ENCODE measurements at places on chromosomes 5 and 9.

DNA sequence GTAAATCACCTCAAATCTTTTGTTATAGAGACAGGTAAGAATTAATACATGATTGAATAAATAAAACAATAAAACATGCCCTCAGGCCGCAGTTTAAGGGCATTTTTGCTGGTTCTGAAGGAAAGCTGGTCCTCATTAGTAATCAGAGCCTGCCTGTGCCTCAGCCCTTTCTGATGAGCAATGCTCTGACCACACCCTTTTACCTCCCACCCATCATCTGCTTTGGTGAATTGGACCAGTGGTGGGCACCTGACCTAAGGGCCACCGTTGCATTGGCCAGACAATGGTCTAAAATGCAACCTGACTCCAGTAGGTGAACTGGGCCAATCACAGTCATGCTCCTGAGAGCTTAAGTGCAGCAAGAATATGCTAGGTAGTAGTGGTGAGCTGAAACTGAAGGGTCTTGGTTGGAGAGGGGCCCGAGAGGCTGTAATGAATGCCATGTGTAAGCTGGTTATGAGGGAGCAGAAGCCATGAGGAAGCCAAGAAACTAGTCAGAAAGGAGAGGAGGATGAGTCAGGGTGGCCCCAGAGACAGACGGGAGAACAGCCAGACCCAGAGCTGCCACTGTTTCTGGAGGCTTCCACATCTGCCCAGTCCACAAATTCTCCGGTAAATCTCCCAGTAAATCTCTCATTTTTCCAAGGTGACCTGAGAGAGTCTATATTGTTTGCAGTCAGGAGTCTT is 45.5 kb upstream of the ZSWIM6 start:
- no peak for DNase-seq

DNA sequence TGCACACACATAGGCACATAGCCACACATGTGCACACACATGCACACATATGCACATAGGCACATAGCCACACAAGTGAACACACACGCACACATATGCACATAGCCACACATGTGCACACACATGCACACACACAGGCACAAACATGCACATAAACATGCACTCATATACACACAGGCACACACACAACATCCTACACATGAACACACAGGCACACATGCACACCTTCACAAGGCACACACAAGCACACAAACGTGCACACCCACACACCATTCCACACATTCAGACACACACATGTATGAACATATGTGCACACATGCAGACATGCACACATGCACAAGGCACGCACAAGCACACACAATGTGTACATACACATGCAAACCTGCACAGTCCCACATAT is 484.7 kb downstream of the IRX1 start:
- no peak for DNase-seq

DNA sequence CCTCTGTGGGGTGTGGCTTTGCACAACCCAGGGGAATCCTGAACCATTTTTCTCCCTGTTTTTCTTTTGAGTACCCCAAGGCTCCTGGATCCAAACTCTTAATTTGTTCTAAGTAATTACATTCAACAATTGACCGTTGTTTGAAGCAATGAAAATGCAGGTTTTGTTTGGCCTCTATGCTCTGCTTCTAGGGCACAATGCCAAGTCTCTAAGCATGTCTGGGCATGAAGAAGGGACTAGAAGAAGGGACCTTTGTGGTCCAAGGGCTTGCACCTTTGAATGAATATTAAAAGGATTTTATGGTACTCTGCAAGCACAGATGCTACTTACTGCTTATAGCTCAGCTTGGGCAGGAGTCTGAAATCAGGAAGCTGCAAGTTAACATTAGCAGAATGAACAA is 6.6 kb upstream of the ENC1 start:
- no peak for DNase-seq

- no peak for DNase-seq
Observed at GRCh38 chr5:172235827-172236736, 42.1 kb downstream of the EFCAB9 start.

DNA sequence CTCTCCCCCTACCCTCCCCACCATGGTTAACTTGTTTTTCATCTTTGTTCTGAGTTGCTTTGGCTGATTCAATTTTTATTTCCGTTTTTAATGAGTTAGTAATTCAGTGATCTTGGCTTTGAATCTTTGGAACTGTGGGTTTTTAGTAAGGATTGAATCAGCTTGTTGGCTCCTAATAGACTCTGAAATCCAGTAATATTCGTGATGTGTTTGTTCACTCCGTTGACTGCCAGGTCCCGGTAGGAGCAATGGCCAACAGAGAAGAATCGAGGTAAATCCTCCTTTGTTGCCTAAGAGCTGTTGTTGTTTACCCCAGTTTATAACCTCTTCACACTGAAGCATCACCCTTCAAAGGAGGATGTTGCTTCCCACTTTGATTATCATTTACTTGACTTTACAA is 92.7 kb downstream of the PCSK1 start:
- DNase-seq, result no peak

GRCh38 chr5:116976767-116977166 is 402.1 kb upstream of the SEMA6A start:
- no peak for DNase-seq

DNA sequence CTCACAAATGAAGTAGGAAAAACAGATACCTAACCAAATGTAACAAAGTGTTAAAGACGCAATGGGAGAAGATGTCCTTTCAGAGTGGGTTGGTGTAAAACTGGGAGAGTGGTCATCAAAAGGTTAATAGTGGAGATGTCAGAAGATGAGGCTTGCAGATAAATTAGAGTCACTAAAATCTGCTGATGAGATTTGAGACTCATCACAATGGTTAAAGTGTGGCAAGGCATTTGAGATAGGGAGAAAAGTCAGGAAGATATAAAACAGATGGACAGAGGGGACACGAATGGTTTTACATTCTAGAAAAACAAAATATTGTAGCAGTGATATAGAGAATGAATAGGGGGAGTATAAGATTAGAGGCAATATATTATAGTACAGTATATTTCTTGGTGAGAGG is 406.0 kb upstream of the SEMA6A start:
- DNase-seq, result no peak

DNA sequence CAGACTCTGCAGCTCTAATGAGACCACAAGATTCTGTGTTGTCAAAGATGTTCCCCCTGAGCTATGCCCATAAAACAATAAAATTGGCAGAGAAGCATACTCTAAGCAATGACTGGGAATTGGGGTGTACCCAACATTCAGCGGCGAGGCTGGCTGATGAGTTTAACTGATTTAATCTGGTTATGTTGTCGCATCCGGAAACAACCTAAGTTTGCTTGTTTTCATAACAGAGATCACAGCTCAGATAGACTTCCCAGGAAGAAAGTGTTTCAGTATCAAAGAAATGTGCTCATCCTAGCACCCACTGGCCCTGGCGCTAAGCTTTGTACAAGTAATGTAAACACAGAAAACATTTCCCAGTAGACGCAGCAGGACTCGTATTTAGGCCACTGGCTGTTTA is 7.4 kb downstream of the SEMA5A start:
- no peak for DNase-seq

DNA sequence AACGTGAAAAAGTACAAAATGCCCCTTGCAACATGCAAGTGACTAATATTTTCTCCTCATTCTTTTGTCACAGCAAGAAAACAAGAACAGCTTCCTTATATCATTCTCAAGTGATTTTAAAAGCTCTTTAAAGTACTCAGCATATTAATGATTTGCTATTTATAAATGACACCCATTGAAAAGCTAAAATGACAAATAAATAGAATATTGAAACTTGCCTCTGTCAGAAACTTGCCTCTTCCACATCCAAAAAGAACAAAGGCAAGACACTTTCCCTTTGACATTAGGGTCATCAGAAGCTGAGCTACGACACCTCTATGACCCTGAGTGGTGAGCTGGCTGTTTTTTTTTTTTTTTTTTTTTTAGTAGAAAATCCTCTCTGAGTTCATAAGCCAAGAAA is 339.6 kb upstream of the ITGA1 start:
- no peak for DNase-seq

DNA sequence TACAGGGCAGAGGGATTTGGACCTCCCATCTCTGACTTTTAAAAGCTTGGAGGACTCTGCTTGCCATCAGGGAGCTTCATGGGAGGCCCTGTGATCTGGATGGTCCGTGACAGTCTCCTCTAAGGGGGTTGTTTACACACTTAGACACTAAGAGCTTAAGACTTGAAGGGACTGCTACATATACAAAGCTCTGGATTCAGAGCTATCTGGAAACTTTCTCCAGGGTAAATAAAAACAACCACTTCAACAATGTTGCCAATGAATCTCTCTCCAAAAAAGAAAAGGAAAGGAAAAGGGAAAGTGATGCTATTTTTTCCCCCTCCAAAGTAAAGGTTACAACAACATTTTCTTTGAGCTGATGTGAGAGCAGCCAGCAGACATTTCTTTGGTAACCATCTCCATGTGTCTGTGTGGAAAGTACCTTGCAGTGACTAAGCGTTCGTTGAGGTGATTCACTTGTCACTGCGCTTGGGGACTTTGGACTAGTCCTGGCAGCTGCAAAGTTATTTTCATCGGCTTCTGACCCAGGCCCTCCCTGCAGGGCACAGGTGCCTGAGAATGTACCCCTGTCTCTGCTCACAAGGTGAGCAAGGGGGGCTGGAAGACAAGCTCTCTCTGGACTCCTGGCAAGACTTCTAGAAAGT is 262.1 kb upstream of the KLF4 start:
- DNase-seq, result no peak

GRCh38 chr5:159414021-159414420 is 83.7 kb upstream of the IL12B start:
- no peak for DNase-seq

DNA sequence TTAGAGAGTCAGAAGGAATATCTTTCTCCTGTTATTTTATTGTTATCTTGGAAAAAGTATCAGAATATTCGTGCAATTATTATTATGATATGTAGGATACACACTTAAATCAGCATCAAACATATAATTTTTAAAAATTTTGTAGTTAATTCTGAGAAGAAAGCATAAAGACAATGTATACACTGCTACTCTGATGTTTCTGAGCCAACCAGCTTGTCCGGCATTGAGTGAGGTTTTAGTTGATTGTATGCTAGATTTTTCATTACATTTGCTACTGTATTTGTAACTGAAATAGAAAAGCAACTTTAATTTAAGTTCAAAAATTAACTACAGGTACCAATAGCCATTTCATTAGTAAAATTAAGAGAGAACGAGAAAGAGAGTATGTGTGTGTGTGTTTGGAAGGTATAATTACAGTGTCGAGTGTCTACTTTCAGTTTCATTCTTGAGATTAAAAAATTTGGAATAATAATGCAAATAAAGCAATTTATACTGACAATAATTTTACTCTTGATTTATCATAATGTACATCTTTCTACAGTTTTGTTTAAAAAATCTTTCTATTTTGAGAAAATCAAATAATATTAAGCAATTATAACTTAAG is 160.4 kb upstream of the CDH12 start:
- DNase-seq, result no peak

DNA sequence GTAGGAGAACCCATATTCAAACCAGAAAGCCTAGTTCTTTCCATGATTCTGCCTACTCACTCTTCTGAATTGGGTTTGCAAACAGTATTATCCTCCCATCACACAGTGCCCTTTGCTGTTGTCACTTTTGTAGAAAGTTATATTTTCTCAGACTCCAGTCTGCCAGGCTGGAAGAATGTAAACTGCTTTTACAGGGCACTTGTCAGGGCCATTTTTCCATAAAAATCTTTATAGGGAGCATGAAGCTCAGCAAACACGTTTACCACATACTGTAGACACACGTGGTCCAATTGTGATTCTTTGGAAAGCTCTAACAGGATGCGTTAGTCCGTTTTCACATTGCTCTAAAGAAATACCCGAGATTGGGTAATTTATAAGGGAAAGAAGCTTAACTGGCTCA is 204.0 kb downstream of the KCNN2 start:
- no peak for DNase-seq

- DNase-seq, result no peak
Observed at GRCh38 chr5:150285114-150285513, 4.5 kb downstream of the CAMK2A start.

- no peak for DNase-seq
Observed at GRCh38 chr5:151332857-151333256, 14.5 kb downstream of the SLC36A2 start.

Data from stimulated activated CD8-positive, alpha-beta memory T cell treated with anti-CD3 and anti-CD28 coated beads, Interleukin-12 subunit alpha, Interleukin-12 subunit beta, amount 100 ng/mL, for 4 hours (primary cell).